ENCODE measurements at places on chromosomes 5 and 9.

GRCh38 chr9:35798658-35799374 is 7.4 kb downstream of the NPR2 start:
- no peak for DNase-seq

DNA sequence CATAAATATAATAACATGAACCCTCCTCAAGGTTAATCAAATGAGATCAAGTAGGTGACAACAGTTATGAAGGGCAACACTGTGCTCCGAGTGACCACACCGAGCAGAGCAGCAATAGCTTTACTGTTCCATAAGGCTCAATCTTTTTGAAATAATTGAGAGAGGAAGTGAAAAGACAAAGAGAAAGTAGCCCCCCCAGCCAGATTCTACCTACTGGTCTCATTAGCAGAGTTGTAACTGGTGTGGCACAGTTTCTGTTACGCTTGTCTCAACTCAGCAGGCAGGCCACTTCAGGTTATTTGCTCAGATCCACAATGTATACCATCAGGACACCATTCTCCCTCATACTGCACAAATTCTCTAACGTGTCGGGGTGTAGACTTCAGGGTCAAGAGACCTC is 14.0 kb downstream of the PRUNE2 start:
- no peak for DNase-seq

- DNase-seq: no peak
Observed at GRCh38 chr9:110112792-110113191, 95.2 kb downstream of the C9orf152 start.

DNA sequence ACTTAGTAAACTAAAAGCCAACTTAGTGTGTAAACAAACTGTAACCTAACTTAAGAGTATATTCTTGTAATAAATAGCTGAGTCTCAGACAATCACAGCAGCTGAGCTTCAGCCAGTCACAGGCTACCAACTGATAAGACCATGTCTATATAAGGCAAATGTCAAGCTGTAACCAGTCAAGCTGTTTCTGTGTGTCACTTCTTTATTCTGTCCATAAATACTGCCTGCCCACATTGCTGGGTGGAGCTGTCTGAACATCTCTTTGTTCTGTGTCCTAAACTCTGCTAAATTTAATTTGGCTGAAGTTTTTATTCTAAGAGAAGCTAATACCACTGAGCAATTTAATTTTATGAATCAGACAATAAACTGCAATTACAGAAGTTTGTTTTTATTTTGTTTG is 412.1 kb upstream of the CDH10 start:
- DNase-seq: no peak

DNA sequence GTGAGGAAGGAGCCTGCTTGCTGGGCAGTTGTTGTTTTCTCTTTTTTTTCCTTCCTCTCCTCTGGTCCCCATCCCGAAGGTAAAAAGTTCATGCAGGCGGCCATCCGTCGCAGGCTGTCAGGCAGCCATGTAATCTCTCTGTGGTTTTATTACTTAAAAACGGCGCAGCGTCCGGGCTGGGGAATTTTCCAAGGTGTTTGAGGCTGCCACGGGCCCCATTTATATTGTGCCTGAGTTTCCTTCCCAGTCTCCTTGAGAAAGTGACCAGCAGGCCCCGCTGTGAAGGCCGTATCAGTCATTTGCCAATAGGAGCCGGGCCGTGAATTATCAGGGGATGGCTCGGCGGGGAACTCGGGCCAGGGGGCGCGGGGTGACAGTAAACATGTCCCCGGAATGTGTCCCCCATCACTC is 289.7 kb downstream of the PBX3 start:
- no peak for DNase-seq

DNA sequence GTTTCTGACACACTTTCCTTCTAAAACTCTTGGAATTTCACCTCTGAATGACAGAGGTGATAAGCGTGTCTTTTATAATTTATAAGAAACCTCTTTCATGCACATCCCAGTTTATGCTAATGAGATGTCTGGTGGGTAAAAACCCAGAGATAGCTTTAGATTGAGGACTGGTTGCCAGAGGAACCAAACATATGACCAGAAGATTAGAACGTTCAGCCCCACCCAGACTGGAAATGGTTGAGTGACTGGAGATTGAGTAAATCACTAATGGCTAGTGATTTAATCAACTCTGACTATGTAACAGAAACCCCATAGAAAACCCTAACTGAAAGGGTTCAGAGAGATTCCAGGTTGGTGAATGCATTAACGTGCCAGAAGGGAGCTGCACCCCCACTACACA is 69.2 kb downstream of the CDH18 start:
- DNase-seq: no peak

GRCh38 chr5:54175-54730 is 37.7 kb upstream of the PLEKHG4B start:
- no peak for DNase-seq

- DNase-seq: no peak
Observed at GRCh38 chr9:130542457-130543228, 36.7 kb upstream of the FUBP3 start.

DNA sequence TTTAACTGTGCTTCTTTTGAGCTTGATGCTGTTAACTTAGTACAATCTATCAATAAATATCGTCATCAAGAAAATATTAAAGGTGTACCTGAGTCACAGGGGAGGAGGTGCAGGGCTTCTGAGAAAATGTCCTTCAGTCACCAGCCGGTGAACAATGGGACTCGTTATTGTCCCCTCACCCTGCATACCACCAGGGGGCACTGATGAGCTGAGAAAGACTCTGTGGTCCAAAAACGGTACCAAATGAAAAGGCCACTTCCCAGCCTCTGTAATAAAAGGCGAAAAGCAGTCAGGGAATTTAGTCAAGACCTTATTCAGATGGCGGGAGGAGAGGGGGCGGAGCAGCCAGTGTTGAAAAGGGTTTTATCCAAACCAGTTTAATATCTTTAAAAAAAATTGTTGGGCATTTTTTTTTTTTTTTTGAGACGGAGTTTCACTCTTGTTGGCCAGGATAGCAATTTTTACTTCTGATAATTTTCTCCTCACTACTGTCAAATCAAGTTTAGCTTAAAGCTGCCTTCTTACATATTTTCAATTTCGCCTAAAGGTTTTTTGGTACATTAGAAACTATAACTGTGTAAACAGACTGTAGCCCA is 271.9 kb upstream of the ADAMTS16 start:
- no peak for DNase-seq

- no peak for DNase-seq
Observed at GRCh38 chr9:80020056-80020455, 448.3 kb downstream of the TLE4 start.

GRCh38 chr5:154249826-154250225 is 59.3 kb downstream of the GALNT10 start:
- no peak for DNase-seq

- no peak for DNase-seq
Observed at GRCh38 chr5:159917994-159918393, 1.7 kb downstream of the ADRA1B start.

DNA sequence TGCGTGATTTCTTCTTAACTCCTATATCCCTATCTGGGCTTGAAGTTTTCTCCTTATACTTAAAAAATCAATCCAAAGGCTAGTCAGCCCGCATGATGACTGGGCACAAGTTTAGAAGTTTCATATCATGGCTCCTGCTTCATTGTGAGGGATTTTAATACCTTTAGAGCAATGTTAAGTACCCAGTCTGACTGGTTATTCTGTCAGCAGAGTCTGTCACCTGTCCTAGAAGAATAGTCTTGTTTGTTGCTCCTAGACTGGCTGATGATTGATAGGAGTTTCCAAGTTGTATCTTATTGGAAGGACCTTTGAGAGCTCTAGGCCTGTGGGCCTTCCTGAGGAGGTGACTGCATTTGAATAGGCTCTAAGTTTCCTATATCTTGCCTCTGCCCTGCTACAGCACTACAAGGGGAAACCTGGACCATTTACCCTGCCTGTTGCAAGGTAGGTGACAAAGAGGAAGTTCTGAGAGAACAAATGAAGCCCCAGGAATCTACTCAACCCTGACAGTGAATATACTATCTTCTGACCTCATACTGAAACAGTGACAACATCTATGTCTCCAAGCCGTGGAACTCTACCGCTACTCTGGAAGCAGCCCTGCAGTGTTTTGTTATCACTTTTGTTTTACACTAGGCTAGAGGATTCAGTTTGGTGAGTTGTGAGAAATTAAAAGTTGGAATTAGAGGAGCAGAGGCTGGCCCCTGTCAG is 66.5 kb downstream of the F2RL2 start:
- no peak for DNase-seq

- DNase-seq: no peak
Observed at GRCh38 chr5:146243247-146243646, 39.8 kb downstream of the RBM27 start.

DNA sequence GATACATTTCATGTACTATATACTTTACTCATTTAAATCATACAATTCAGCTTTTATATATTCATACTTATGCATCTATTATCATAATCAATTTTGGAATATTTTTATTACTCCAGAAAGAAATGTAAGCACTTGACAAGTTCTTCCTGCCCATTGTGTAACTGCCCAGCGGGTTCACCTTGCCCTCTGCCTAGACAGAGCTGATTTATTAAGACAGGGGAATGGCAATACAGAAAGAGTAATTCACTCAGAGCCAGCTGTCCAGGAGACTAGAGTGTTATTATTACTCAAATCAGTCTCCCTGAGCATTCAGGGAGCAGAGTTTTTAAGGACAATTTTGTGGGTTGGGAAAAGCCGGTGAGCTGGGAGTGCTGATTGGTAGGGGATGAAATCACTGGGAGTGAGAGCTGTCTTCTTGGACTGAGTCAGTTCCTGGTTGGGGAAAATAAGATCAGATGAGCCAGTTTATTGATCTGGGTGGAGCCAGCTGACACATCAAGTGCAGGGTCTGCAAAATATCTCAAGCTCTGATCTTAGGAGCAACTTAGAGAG is 16.1 kb upstream of the SPIN1 start:
- DNase-seq: no peak

DNA sequence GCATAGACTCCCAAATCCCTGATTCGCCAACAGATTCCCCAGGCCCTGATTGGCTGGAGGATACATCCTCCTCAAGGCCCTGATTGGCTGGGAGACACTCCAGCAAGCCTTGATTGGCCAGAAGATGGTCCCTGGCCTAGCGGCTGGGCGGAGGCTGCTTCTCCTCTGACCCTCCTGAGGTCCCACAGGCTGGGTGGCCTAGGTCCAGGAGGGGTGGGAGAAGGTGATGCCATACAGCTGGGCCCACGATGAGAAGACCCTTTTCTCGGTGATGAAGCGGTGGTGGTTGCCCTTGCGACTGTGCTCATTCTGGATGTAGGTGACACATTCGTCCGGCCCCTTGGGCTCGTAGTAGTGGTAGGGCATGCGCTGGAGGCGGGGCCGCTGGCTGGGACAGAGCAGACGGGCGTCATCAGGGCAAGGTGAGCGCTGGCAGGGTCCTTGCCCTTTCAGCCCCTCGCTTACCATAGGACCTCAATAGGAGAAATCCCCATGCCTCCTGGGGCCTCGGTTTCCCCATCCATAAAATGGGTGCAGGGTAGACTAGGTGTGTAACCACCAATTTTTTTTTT is 9.0 kb upstream of the AK1 start:
- no peak for DNase-seq

DNA sequence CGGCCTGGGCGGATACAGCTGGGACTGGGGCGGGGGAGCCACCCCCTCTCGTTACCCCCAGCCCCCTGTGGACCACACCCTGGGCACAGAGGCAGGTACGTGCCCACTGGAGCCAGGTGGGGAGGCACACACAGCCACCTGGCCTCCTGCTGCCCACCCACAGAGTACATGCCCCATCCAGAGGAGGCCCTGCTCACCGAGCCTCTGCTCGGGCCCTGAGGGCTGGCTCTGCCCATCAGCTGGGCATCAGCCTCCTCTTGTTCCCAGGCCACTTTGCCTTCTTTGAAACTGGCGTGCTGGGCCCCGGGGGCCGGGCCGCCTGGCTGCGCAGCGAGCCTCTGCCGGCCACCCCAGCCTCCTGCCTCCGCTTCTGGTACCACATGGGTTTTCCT is 6.3 kb downstream of the MAMDC4 start:
- no peak for DNase-seq

- DNase-seq: no peak
Observed at GRCh38 chr5:141371572-141372475, 1.8 kb downstream of the PCDHGB3 start.

- DNase-seq: no peak
Observed at GRCh38 chr5:65152131-65152530, 329.6 kb downstream of the ADAMTS6 start.

GRCh38 chr9:113628621-113629020 is 165.1 kb downstream of the RGS3 start:
- no peak for DNase-seq

DNA sequence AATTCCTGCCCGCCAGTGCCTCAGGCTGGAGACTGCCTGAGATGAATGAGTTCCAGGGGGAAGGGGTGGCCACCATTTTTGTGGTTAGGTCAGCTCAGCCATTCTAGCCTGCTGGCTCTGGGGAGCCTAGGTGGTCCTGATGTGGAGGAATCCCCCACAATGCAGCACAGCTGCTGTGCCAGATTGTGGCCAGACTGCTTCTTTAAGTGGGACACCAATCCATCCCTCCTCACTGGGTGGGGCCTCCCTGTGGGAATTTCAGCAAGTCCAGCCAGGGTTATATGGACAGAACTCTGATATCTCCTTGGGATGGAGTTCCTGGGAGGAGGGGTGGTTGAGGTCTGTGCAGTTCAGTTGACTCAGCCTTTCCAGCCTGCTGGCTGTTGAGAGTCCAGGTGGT is 51.2 kb upstream of the DAP start:
- no peak for DNase-seq

- DNase-seq: no peak
Observed at GRCh38 chr5:181217803-181218062, 5.3 kb upstream of the TRIM41 start.

- no peak for DNase-seq
Observed at GRCh38 chr5:16944816-16945562, 8.9 kb upstream of the MYO10 start.

- DNase-seq: no peak
Observed at GRCh38 chr9:16074963-16075362, 522.1 kb downstream of the CCDC171 start.

DNA sequence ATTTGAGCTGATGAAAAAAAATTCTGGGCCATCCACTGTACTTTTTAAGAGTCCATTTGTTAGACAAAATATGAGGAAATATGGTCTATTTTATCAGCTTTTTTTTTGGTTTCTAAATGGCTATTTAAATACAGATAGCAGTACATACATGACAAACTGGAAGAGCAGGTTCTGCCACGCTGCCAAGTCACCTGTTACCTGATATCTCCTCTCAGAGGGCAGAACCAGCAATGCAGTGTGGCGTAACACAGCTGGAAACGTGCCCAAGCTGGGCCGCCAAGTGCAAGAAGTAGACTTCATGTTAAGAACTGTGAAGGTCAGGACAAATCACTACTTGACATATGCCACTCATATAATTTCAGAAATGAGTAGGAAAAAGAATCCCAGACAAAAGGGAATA is 8.1 kb downstream of the MCIDAS start:
- peak; percentile 77 for DNase-seq

DNA sequence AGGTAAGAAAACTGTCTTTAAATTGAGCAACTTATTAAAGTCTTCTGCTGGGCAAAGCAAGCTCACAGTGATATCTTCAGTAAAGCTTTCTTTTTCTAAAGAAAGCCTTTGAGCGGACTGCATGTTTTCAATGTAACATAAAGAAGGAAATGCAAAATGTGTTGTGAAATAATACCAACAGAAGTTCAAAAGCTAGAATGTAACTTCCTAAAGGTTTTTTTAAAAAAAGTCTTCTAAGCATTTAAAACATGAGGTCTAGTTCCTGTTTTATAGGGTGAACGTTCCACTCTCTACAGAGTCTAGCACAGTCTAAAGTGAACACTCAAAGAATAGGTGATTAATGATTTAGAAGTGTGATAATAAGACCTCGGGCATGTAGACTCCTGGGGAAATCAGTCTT is 62.9 kb downstream of the DENND1A start:
- DNase-seq: no peak

Measured in NCI-H2171 (cell line).